NCI-H1092 treated with DMSO at 0.1 percent for 48 hours (cell line): ENCODE measurements at places on chromosomes 13 and 19.
A peak's percentile ranks its signal among the peaks of the same experiment; 100 is the strongest.

- no peak for DNase-seq
Observed at GRCh38 chr13:24253520-24254145, 55.7 kb upstream of the C1QTNF9 start.

DNA sequence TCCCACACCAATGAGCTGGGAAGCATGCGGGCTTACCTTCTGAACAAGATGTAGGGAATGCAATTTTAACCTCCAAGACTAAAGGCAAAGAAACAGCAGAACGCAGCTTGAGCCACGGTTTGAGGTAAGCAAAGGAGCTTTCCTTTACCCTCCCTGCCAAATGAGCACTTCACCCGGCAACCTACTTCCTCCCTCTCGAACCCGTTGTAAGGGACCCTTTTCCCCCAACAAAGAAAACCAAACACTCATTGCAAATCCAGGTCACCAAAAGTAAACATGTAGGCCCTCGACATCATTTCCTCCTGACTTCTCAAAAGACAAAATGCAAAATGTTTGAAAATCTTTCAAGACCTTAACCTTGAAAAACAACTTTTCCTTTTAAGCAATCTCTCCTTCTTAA, 65.3 kb downstream of the ABCC4 start:
- DNase-seq: peak; percentile 54

DNA sequence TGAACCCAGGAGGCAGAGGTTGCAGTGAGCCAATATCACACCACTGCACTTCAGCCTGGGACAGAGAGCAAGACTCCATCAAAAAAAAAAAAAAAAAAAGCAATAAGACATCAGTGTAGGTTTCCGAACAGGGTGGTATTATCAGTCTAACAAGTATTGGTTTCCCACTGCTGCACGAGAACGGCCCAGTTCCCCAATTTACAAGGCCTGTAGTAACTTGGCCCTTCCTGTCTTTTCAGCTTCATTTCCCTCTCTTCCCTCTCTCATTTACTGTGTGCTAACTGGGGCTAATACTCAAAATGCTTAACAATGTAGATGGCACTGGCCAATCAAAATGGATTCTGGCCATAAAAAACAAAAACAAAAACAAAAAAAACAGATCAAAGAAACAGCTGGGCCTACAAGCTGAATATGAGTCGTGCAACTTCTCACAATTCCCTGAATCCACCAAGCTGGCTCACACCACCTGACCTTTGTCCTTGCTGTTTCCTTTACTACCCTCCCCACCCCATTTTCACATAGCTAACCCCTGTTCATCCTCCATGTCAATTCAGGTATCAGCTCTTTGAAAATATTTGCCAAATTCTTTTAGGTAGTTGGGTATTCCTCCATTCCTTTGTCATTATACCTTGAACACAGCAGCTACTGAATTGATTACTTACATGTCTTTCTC, 2.4 kb downstream of the TEX101 start:
- no peak for DNase-seq

DNA sequence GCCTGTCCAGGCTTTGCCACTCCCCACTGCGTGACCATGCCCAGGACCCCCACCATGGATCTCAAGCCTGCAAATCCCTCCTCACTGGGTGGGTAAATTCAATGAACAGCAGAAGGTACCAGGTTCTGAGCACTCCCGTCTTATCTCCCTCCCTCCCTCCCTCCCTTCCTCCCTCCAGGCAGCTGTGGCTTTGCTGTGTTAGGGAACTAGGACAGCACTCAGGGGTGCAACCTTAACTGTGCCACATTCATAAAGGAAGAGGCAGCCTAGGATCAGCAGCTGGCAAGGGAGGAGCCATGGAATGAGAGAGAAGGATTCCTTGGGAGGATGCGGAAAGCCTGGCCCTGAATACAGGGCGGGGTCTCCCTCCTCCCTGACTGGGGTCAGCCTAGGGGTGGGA, 5.6 kb downstream of the CEACAM4 start:
- DNase-seq: no peak

DNA sequence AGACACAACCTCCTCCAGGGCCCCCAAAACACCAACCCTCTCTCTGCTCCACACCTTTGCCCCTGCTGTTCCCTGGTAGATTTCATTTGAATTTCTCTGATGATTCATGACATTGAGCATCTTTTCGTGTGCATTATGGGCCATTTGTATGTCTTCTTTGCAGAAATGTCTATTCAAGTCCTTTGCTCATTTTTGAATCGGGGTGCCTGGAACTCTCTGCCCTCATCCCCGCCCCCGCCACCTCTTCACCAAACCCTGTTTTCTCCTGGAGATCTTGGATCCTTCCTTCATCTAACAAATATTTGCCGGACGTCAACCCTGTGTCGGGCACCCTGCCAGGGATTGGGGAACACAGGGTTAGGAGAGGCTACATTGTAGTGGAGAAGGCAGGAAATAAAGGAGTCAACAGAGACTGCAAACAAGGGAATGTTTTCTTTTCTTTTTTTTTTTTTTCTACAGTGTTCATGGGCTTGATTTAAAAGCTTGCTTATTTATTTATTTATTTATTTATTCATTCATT, 25.5 kb upstream of the SLC1A5 start:
- peak; percentile 27 for DNase-seq

DNA sequence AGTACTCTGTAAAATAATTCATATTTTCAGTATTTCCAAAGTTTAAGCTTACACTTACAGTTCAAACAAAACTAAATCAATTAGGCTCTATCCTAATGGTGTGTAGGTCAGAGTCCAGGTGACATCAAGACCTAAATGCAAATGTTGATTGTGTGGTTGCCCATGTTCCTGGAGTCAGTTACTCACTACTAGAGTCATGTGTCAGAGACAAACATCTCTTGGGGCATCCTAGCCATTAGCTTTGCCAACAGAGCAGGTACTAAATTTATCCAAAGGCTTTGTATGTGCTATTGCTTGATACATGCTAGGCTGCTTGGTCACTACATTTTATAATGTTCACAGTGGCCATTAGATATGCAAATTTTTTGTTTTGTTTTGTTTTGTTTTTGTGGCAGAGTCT, 11.7 kb downstream of the SPRY2 start:
- no peak for DNase-seq

DNA sequence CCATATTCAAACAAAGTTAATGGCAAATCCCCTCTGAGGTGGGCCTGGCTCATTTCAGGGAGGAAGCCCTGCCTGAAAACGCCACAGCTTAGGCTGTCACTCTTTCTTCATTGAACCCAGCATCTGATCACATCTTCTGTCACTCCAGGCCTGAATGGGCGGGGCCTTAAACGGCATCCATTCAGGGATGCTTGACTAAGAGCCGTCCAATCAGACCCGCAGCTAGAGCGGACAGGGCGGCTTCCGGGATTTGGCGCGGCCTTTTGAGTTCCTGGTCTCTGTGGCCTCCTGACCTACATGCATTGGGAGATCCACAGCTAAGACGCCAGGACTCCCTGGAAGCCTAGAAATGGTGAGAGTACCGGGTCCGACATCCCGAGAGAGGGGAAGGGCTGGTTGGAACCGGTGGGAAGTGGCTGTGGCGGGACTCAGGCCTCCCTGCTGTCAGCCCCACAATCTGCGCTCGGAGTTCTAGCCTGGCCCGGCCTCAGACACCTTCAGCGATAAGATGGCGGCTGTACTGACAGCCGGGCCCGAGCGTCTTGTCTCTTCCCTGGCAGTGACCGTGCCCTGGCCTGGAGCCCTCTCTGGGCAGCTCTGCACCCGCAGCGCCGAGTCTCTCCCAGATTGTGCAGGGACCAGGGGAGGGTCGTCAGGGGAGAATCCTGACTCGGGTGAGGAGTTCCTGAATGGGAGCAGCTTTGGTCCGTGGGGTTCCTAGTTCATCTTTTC, at the start of gene ZNF723:
Gene ZNF723, plus strand, starts transcription at position 261 of the 732 bp plus-strand sequence. Its CDS starts 89 bp downstream, at position 350.
- no peak for DNase-seq

DNA sequence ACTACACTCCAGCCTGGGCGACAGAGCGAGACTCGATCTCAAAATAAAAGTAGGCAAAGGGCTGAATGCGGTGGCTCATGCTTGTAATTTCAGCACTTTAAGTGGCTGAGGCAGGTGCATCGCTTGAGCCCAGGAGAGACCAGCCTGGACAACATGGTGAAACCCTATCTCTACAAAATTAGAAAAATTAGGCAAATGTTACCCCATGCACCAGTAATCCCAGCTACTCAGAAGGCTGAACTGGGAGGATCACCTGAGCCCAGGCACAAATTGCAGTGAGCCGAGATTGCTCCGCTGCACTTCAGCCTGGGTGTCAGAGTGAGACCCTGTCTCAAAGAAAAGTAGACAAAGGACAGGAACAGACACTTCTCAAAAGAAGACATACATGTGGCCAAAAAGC, 9.9 kb upstream of the LGALS13 start:
- DNase-seq: no peak

GRCh38 chr19:2229103-2230032, 6.8 kb downstream of the PLEKHJ1 start:
- DNase-seq: no peak

DNA sequence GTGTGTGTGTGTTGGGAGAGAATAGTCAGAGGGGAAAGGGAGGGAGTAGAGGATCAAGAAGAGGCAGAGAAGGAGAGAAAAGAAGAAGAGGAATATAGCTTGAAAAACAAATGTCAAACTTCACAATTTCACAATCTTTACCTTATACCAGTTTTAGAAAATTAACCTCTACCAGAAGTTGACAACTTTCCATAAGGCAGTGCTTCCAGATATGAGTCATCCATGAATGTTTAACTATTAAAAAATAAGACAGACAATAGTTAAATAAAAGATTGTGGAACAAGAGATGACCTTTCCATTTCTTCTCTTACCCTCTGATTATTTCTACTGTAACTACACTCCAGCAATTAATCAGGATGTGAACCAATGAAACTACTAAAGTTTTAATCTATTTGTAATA, 229.4 kb downstream of the ITGBL1 start:
- no peak for DNase-seq

GRCh38 chr19:6217752-6218334, 61.9 kb downstream of the MLLT1 start:
- no peak for DNase-seq

DNA sequence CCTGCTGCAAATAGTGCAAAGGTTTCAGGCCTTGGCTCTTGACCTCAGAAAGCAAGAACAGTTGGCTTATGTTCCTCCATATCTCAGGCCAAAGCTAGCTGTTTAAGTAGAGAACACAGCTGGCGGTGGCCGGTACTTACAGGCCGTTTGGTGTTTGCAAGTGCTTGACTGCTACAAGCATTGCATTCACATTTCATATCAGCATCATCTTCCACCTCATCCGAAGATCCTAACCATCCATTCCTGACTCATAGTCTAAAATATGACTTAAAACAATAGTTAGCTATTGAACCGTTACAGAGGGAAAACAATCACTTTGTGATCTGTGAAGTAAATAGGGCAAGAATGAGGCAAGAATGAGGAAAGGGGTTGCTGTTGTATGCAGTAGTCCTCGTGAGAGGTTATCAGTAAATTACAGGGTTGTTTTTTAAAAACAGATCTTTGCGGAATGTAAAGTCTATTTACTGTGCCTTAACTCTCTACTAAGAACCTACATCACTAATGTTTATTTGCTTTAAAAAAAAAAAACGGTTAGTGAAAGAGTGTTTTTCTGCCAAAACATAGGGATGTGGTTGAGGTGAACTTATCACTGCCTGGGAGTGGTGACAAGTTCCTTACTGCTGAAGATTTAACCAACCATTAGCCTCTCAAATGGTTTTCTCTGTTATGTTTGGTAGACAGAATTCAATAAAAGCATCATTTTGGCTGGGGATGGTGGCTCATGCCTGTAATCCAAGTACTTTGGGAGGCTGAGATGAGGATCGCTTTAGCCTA, 21.6 kb upstream of the WDR88 start:
- no peak for DNase-seq

DNA sequence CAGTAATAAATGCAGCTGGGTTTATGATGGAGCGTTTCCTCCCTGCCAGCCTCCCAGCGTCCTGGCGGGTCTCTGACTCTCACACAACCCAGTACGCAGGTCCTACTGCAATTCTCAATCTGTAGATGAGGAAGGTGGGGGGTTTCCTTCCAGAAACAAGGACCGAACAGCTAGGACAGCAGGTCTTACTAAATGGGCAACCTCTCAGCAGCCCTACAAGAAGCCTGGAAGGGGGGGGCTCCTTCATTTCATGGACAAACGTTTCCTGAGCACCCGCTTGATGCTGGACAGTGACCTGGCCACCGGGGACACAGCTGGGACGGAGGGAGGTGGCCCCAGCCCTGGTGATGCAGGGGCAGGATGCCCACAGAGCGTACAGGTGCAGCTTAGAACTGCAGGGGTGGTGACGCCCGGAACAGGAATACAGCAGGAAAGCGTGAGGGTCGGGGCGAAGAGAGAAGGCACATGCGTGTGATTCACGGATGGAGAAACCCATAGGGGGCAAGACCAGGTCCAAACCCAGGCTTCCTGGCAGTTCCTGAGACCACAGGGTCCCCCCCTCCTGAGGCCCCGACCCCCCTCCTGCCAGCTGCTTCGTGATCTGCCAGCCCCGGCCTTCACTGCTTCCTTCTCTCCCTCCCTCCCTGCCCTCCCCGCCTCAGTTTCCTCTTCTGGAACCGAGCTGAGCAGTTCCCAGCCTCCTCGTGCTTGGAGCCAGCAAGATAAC, 732 bp upstream of the C2CD4C start:
- peak; percentile 18 for DNase-seq

- DNase-seq: no peak
Observed at GRCh38 chr19:41328842-41329225, 18.9 kb downstream of the CCDC97 start.

DNA sequence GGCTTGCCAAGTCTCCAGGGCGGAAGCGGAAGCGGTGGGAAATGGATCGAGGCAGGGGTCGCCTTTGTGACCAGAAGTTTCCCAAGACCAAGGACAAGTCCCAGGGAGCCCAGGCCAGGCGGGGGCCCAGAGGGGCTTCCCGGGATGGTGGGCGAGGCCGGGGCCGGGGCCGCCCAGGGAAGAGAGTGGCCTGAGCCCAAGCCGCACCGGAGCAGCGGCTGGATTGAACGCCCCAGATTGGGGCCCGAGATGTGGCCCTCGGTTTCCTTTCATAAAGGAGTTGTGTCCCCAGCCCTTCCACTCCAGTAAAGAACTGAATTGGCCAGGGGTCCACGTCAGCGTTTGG, 548 bp upstream of the P2RY11 start:
- DNase-seq: no peak

DNA sequence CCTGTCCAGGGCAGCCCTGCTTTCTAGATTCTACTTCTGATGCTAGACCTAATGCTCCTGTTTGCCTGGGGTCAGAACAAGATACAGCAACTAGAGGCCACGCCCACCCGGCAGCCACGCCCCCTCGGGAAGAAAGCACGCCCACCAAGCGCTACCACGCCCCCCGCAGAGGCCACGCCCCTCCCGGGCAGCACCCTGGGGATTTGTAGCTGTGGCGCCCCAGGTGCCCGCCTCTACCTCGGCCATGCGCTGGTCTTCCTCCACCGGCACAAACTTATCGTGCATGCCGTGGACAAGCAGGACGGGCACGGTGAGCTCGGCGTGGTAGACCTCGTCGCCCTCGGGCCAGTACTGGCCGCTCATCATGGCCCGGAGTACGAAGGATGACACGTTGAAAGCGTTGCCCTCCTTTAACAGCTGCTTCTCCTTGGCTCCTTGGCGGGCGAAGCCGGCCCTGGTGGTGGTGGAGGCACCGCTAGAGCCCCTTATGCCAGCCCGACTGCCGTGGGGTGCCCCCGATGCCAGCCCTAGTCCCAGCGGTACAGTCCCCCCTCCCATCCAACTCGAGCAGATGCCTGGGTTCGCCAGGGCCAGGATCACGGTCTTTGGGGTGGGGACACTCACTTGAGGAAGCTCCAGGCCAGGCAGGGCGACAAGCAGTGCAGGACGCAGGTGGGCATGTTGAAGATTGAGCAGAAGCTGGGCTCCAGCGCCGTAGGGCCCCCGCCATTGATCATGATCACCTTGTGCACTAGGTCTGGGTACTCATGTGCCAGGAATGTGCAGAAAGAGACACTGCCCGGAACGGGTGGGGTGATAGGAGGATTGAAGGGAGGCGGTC, 9.0 kb downstream of the ABHD8 start:
- no peak for DNase-seq
